Retina (tissue), 1 donor: ENCODE measurements at places on chromosomes 5 and 9.
A peak's percentile ranks its signal among the peaks of the same experiment; 100 is the strongest.

GRCh38 chr5:83375049-83375745 lies 96.3 kb upstream of the VCAN start:
- DNase-seq = no peak

DNA sequence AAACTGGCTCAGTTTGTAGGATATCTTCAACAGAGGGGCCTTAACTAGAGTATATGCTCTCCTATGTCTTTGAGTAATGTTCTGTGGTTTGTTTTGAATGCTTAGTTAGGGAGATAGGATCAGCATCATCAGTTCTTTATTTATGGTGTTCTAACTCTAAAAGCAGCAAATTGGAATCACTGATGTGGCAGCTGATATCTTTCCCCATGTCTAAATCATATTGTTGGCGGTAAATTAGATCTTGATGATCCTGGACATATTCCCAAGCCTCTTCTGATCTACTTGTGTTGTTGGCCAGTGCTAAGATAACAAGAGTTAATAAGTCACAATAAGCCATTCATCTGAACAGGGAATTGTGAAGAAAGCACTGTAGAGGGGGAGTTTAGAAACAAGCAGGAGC lies 332.4 kb upstream of the DAB2 start:
- no peak for DNase-seq

- no peak for DNase-seq
Measured at GRCh38 chr9:16030528-16031185, 477.8 kb downstream of the CCDC171 start.

DNA sequence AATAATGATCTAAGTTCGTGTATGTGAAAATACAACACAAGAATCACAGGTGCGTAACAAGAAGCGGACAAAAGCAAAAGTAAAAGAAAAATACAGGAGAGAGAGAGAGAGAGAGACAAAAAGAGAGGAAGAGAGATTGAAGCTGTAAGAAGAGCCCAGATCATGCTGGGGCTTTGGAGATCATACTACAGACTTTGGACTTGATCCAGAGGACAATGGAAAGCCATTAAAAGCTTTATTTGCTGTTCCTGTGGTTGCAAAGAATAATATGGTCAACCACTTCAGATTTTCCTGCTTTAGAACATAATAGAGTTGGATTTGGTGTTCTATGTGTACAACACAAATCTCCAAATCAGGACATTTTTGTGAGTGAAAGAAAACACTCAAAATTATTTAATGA lies 561.4 kb downstream of the CAAP1 start:
- DNase-seq = no peak

DNA sequence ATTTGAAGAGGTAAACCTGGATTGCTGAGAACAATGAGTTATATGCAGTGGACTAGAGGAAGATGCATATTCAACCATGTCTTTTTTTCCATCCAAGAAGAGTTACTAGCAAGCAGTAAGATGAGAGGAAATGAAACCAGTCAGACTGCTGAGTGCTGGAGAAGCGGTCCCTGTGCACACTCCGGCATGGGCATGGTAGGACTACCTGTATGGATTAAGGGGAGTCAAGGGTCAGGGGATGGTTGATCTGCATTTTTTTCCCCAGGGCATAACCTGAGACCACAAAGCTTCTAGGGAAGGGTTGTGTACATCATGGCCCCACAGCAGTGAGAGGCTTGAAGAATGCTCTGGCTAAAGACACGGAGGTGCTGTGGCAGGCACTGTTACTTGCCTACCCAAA lies 76.6 kb upstream of the ZNF169 start:
- no peak for DNase-seq

DNA sequence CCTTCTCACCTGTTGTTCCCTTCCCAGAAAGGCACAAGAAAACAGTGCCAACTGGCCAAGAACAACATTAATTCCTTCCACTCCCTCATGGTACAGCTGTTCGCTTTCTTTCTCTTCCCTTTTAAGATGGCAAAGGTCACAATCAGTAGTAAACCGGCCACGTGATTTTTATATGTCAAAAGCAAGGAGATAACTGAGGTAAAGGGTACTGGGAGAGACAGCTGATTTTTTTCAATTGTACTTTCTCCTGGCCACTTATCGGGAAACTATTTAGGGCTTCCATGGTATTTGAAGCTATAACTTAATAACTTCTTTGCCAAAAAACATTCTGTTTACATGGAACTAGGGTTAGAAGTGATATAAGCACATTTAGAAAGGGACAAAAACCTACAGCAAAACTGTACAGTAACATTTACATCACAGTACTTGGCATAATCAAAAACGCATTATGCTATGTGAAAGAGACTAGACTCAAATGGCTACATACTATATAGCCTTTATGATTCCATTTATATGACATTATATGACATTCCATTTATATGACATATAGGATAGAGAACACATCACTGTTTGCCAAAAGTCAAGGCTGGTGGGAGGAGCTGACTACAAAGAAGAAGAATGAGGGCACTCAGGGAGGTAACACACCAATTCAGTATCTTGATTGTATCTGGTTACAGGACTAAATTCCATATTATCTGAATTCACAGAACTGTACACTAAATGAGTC lies 24.8 kb downstream of the PLPP1 start:
- no peak for DNase-seq

DNA sequence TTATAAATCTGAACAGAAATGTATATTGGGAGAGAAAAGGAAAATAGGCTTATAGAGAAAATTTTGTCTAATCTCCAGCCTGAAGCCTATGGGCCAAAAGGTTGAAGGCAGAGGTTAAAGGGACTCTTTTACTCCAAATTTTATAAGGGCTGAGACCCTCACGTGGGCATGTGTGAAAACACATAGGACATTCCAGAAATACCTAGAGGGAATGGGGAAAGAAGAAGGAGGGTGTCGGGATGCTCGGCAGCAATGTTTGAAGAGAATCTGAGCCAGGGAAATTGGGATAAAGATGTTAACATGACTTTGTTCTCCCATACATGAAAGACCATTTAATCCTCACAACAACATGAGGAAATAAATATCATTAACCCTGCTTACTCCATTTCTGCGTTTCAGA lies 102.1 kb upstream of the SLC12A2 start:
- DNase-seq = no peak

GRCh38 chr5:165138236-165138635 lies 1632.8 kb downstream of the MAT2B start:
- peak; percentile 3 for DNase-seq

GRCh38 chr5:127320032-127320965 lies 29.7 kb downstream of the MEGF10 start:
- no peak for DNase-seq

DNA sequence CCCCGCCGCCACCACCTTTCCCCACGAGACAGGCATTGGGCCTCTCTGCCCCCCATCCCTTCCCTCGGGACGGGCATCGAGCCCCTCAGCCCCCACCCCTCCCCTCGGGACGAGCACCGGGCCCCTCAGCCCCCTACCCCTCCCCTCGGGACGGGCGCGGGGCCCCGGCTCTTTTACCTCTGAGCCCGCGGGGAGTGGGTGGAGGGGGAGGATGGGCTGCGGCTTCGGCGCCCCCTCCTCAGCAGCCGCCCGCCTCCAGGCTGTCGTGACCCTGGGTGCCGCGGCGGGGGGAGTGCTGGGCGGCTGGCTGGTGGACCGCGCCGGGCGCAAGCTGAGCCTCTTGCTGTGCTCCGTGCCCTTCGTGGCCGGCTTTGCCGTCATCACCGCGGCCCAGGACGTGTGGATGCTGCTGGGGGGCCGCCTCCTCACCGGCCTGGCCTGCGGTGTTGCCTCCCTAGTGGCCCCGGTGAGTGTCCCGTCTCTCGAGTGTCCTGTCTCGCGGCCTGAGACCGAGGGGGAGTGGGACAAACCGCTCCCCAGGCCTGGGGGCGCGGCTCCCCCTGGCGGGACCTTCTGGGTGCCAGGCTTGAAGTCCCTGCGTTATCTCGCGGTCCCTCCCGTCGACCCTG lies 791 bp downstream of the SLC2A8 start:
- peak; percentile 72 for DNase-seq

- DNase-seq = no peak
Measured at GRCh38 chr9:84283946-84284345, 56.6 kb downstream of the SLC28A3 start.

DNA sequence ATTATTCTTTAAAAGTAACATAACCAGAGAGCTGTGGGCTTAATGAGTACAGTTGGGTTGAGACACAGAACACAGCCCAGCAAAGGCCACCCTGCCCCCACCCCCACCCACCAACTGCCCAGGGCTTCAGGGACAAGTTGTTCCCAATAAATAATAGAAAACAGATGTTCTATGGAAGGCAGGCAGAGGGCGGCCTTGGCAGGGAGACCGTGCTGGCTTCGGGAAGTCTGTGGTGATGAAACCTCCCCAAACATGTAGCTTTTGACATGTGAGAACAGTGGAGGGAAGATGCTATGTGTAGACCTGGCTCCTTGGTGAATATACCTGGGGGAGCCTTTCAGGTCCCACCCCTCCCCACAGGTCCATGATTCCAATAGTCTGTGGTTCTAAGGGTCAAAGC lies 10.0 kb downstream of the TRAF1 start:
- DNase-seq = no peak

DNA sequence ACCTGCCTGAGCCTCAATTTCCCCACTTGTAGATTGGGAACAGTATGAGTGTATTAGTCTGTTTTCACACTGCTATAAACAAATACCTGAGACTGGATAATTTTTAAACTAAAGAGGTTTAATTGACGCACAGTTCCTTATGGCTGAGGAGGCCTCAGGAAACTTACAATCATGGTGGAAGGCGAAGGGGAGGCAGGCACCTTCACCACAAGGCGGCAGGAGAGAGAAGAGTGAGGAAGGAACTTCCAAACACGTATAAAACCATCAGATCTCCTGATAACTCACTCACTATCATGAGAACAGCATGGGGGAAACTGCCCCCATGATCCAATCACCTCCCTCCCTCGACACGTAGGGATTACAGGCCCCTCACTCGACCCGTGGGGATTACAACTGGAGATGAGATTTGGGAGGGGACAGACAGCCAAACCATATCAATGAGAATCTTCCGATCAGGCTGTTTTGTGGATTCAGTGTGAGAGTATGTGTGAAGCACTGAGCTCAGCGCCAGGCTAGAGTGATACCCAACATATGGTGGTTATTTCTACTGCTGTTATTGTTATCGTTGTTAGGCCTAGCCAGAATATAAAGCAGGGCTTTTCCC lies 14.6 kb upstream of the LMX1B start:
- DNase-seq = no peak

GRCh38 chr5:1652873-1653697 lies 129.3 kb upstream of the LPCAT1 start:
- peak; percentile 61 for DNase-seq

DNA sequence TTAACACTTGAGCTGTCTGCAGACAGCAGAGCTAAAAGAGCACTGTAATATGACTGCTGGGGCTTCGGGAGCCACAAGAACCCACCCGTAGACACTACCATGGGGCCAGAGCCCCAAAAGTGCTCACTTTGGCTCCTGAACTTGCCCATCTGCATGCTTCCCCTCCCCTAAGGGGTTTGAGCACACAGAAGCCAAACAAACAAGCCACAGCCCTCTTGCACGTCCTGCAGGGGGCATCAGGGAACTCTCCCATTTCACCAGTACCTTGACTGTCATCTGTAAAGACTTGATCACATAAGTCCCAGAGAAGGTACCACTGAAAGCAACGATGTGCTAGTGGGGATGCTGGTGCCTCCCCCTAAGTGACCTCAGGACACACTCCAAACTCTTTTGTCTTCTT lies 681.8 kb downstream of the SEMA5A start:
- no peak for DNase-seq

DNA sequence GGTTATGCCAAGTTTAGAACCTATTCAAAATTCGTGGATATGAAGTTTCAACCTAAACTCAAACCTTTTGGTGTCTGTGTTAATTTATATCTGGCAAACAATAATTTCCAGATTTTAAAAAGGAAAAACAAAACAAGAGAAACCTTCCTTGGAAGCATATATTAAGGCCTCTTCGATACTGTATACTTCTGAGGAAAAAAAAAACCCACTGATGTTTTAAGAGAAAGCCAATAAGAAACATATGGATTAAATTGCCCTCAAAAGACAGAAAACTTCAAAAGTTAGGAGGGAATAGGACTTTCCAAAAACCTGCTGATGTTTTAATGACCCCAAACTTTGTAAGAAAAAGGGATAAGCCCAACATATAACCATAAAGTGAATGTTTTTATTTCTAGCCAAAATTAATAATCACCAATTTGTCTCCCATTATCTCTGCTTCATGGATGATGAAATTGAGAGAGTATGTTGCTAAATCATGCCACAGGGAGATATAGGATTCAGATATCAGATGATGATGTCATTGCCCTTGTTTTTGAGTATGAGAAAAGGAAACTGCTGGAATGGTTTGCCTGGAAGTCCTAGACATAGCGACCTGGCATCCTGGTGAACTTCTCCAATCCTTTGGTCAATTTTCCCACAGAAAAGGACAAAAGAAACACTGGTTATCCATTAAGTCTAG lies 423.9 kb downstream of the DMRT2 start:
- DNase-seq = no peak

DNA sequence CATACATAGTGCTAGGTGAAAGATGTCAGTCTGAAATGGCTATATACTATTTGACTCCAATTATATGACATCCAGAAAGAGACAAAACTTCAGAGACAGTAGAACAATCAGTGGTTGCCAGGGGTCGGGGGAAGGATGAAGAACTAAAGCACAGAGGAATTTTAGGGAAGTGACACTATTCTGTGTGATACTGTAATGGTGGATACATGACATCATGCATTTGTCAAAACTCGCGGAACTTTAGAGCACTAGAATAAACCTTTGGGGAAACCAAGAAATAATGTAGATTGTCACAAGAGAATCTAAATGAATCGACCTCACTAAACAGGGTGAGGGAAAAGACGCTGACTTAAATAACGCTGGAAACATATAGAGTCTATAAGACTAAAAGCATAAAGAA lies 107.0 kb upstream of the RETREG1 start:
- no peak for DNase-seq

GRCh38 chr5:116763987-116764866 lies 189.6 kb upstream of the SEMA6A start:
- no peak for DNase-seq

DNA sequence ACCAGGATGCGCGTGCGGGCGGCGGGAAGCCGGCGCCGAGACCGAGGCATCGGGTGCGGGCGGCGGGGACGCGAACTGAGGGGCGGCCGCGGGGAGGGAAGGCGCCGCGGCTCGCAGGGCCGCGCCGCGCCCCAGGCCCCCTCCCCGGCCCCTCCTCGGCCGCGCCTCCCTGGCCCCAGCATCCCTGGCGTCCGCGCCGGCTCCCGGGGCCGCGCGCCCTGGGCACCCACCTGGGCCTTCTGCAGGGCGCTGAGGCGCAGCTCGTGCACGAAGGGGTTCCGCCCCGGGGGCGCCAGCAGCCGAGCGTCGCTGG lies 324 bp downstream of the LPCAT1 start:
- no peak for DNase-seq
